ENCODE measurements at places on chromosomes 7 and 10.

DNA sequence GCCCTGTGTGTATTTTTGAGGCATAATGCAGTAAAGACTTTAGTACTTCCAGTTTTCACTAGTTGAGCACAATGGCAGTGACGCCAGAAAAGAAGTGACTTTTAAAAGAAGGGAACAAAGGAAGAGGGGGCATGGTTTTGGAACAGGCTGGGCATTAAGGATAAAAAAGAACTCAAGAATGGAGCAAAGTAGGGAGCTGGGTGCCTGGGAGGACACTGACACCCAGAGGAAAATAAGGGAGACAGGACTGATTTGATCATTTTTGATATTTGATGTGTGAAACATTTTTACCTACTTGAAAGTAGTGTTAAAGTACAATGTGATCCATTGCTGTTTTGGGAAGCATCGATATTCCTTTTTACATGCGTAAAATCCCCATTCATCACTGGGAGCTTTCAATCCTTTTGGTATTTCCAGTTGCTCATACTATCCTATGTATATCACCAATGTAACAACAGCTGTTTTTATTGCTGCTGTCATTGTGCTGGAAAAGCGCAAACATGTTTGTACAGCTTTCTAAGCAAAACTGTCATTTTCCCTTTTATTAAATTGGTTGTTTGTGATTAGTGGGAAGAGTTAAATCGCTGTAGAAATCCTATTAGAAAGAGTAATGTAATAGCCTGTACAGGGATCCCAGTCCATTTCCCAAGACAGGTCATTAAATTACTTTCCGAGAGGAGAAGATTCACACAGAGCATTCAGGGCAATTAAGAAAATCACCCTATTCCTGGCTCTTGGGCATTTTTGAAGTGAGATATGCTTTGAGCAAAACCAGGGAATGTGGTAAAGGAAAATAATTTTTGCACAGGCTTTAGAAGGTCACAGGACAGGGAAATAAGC, 85.2 kb downstream of the ADAM12 start:
- no peak for DNase-seq

DNA sequence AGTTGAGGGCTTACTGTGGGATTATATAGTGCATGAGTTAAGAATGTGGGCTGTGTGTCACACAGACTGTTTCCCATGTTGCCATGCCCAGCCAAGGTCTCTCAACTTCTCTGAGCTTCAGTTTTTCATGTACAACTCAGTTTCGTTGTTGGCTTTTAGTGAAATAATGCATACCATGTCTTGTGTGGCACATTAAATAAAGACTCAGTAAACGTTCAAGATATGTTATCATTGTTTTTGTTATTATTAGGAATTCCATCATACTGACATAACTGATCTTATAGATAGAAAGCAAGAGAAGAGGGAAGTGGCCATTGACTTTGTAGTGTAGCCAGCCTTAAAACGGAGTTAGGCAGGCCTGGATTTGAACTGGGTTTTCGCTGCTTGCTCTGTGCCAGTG, 2.9 kb downstream of the CDK14 start:
- DNase-seq = no peak

DNA sequence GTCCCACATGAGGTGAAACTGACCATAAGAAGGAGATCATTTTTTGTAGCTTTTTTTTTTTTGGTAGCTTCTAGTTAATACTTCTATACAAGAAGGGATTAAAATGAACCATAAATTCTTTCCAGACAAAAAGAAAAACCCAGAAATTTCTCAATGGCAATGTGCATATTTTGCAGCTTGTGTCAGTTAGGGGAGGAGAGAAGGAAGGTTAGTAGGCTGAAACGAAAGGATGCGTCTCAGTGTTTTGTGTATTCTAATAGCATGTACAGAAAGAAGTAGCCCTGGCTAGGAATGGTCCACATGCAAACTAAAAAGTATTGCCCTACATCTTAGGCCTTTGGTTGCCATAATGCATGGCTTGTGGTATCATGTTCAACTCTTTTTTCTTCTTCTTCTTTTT, 90.6 kb downstream of the CACNB2 start:
- no peak for DNase-seq

DNA sequence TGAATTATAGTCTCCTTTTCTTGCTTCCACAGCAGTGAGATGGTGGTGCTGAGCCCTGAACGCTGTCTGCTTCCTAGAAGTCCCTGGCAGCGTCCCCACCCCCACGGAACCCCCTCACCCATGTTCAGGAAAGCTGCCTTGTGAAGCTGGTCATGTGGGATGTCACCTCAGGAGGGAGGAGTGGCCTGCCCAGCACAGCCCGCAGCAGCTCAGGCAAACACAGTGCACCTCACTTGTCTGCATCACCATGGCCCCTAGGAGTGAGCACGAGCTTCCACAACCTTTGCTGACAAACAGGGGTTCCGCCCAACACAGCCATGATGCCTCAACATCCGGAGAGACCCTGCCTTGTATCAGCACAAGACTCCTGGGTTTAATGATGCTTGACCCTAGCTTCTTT, 508.9 kb downstream of the RPS24 start:
- DNase-seq = no peak

DNA sequence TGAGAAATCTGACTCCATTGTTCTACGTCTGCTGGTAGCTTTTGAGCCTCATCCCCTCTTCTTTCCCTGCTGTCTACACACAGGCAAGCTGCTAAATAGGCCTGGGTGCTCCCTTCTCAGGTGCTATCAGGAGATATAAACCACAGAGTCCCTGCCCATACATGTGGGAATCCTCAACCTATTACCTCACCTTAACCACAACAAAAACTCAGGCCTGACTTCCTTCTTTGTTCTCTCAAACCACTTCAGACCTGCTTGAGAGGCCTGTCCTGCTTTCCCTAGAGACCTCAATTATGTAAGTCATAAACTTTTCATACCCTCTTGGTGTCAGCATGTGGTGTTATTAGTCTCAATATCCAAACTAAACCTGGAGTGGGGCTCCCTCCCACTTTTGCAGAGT, 75.0 kb upstream of the MAGI2 start:
- DNase-seq = no peak

GRCh38 chr10:58781873-58782488, 269.3 kb downstream of the BICC1 start:
- DNase-seq = no peak

GRCh38 chr7:80142853-80143580, 8.4 kb downstream of the GNAI1 start:
- no peak for DNase-seq

GRCh38 chr7:33809228-33809627, 96.1 kb upstream of the BMPER start:
- no peak for DNase-seq

DNA sequence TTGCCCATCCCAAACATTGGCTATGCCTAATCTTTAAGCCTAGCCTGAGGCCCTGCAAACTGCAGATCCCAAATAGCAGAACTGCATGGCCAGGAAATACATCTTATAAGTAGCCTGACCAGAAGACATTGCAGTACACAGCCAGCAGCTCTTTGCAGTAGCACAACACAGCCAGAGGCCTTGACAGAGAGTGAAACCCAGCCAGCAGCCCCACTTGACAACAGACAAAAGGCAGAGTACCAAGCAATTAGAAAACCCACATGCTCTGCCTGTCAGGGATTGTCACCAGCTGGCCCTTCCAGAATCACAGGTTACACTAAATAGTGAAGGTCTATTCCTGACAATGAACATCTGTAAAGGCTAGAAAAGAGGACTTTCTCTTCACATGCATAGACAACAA, 242.8 kb upstream of the TMEM72 start:
- DNase-seq = no peak

DNA sequence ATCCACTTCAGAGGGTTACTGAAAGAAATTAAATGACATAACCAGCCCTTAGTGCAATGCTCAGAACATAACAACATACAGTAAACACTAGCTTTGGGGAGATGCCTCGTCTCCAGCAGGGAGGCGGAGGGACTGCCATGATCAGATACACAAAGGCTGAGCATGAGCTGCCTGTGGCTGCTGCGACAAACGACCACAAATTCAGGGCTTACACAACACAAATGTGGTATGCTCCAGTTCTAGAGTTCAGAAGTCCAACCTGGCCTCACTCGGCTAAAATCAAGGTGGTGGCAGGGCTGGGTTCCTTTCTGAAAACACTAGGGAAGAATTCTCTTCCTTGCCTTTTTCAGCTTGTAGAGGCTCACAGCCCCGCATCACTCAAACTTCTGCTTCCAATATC, 128.2 kb upstream of the ADAM12 start:
- DNase-seq = no peak

DNA sequence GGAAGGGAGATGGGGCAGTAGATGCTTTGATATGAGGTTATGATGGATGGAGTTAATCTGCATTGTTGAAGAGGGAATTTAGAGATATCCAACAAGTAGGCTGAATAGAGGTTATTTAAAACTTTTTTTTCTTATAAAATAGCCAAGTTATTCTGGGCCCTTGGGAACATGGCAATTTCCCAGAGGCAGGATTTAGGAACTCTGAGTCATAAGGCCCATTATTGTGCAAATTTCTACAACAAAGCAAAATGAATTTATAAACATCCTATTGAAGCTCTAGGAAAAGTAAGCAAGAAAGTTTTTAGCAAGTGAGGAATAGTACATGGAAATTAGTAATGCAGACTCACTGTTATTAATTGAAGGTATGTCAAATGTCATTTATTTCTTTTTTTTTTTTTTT, 160.9 kb upstream of the NPY start:
- no peak for DNase-seq

DNA sequence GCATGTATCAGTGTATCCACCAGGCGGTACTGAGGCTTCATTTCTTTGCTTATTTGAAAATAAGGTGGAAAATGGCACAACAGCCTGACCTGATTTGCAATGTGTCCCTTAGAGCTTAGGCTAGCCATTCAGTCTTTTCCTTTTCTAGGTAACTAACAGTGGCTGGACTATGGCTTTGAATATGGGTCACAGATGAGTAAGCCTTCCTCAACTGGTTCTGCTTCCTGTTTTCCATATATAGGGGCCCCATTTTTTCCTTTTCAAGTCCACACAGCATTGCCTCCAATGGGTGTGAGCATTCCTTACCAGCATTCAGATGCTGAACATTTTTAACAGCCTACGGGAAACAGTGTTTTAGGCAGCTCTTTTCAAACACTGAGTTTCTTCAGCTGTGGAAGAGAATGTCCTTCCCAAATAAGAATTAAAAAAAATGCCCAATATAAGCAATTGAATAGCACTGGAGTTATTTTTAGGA, 3.9 kb upstream of the ITGB1 start:
- no peak for DNase-seq

GRCh38 chr7:54846273-54846672, 87.3 kb upstream of the SEC61G start:
- DNase-seq = no peak

- DNase-seq = no peak
Observed at GRCh38 chr7:101916876-101917275, 99.5 kb downstream of the CUX1 start.

DNA sequence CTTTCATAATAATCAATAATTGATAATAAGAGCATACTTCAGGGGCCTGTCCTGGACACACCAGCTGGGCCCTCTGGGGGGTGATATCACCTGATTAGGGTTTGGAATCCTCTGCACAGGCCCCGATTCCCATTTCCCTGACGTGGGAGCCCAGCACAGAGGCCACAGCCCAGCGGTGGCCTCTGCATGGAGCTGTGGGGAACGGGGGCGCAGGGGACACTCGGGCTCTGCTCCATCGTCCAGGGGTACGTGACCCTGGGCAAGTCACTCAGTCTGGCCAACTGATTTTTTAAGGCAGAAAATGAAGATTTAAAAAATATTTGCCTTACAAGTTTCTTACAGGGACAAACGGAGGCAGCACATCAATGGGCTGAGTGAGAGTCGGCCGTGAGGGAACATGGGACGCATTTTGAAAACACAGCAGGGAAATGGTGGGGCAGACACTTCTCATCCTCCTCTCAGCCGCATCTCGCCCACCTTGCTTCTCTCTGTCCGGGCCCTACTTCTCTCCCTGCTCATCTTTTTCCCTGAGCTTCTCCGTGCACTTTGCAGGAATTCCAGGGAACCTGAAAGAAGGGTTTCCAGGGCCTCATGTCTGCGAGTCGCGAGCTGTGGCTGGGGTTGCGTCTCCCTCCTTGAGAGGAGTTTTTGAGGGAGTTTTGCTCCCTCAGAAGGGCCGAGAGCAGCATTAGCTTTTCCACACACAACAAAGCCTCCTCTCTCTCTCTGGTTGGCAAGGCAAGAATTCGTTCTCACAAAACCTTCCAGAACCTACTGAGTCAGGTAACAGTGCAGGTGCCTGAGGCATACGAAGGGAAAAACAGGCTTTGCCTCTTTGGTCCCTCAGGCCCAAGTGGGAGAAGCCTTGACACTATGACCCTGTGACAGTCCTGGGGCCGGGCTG, 312.0 kb downstream of the WDR37 start:
- no peak for DNase-seq

DNA sequence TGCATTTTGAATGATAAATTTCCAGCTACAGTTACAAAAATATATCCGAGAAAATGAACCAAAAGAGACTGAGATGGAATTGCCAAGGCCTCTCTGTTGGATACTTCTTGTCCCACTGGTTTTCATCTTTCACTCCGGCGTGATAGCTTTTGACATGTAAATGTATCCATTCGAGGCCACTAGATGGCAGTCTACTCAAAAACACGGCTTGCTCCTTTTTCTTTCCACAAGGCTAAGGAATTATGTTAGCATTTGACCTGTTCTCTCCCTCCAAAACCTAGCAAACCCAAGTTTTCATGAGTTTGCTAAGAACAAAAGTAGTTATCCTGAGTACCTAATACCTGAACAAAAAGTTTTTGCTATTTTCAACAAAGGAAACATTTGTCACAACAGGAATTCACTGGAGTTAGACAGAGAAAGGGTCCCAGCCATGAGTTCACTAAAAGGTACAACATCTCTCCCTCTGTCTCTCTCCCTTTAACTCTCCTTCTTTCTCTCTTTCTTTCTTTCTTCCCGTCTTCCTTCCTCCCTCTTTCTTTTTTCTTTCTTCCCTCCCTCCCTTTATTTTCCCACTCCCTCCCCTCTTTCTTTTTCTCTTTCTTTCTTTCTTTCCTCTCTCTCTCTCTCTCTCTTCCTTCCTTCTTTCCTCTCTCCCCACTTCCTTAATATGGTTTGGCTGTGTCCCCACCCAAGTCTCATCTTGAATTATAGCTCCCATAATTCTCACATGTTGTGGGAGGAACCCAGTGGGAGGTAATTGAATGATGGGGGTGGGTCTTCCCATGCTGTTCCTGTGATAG, 207.9 kb upstream of the MYO3A start:
- DNase-seq = no peak

- DNase-seq = no peak
Observed at GRCh38 chr10:86707505-86707904, 39.2 kb downstream of the LDB3 start.

DNA sequence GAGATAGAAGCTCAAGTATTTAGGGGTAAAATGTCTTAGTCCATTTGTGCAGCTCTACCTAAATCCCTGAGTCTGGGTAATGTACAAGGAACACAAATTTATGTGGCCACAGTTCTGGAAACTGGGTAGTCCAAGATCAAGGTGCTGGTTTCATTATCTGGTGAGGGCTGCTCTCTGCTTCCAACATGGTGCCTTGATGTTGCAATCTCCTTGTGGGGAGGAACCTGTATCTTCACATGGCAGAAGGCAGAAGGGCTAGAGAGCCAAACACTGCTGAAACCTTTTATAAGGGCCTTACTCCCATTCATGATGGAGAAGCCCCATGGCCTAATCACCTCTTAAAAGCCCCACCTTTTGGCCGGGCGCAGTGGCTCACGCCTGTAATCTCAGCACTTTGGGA, 8.7 kb upstream of the BAZ1B start:
- no peak for DNase-seq

- DNase-seq = no peak
Observed at GRCh38 chr10:124959564-124959963, 17.6 kb downstream of the ZRANB1 start.

Measured in stimulated activated CD4-positive, alpha-beta T cell treated with anti-CD3 and anti-CD28 coated beads, Interleukin-12 subunit alpha, Interleukin-12 subunit beta, amount 100 ng/mL, for 24 hours (primary cell).